ENCODE measurements at places on chromosomes 16 and 17.

DNA sequence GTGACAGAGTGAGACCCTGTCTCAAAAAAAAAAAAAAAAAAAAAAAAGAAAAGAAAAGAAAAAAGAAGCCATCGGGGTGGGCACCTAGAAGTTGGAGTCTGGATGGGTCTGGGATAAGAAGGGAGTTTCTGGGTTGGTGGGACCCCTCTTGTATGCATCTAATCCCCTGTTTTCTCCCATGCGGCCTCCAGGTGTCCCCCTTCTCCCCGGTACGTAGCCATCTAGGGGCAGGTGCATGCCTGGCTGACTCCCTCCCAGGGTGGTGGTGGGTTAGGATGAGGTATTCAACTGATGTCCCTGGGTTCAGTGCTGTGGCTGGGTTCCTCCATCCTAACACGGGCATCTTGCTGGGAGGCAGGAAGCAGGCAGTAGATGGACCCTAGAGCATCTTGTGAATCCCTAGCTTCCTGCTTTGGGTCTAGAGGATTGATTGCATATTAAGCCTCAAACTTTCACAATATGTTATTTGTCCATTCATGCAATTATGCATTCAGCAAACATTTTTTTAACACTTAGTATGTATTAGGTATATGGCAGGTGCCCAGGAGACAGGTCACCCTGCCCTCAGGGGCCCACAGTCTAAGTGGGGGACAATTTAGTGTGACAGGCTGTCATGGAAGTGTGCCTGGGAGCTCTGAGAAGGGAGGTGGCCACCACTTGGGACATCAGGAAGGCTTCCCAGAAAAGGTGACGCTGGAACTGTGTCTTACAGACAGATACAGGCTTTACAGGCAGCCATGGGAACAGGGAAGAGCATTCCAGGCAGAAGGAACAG lies 13.1 kb downstream of the FMNL1 start:
- DNase-seq: no peak

- no peak for DNase-seq
Observed at GRCh38 chr17:8910969-8911604, 43.6 kb upstream of the PIK3R6 start.

- no peak for DNase-seq
Observed at GRCh38 chr17:53548252-53548651, 274.5 kb upstream of the KIF2B start.

- no peak for DNase-seq
Observed at GRCh38 chr16:84489131-84489530, 15.3 kb downstream of the MEAK7 start.

GRCh38 chr16:85564277-85565051 lies 48.7 kb upstream of the GSE1 start:
- DNase-seq: no peak

DNA sequence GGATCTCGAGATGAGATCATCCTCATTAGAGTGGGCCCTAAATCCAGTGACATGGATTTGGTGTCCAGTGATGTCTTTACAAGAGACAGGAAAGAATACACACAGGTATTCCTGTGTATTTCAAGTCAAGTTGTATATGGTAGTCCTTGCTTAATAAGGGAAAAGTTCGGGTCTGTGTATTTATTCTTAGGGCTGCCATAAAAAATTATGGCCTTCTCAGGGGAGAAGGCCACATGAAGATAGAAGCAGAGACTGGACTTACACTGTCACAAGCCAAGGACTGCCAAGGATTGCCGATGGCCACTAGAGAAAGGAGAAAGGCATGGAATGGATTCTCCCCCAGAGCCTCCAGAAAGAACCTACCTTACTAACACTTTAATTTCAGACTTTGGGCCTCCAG lies 8.3 kb downstream of the KRABD2 start:
- no peak for DNase-seq

GRCh38 chr16:23223368-23223767 lies 40.8 kb downstream of the SCNN1G start:
- DNase-seq: no peak

GRCh38 chr17:50775926-50776325 lies 8.6 kb upstream of the ANKRD40CL start:
- DNase-seq: no peak

DNA sequence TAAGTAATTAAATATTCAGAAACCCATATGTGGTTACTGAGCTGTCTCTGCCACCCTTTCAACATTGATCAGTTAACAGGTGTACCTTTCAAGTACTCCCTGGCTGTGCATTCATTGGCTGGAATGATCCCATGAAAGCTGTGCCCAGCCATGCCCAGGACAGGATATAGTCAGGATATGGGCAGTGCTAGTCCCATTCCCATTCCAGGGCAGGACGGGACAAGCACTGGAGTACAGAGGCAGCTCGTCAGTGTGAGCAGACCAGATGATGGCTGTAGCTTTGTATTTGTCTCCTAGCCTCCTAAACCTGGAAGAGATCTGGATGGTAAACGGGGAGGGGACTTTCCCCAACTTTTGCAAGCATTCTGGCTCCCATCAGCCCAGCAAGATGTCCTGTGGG lies 22.5 kb downstream of the HEATR3 start:
- DNase-seq: no peak

DNA sequence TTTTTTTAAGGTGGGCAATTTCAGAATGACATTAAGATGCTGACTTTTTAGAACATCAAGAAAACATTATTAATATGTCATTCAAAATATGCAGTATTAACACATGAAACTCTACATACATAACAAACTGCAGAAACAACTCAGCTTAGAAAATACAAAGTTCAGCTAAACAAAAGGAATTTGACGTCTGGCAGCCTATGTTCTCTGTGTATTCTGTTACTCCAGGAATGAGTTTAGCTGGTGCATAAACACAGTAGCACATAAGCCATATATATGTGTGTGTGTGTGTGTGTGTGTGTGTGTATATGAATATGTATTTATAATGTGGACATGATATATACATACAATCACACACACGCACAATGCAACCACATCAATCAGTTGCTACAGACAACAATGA lies 413.5 kb upstream of the PSMD7 start:
- DNase-seq: no peak

DNA sequence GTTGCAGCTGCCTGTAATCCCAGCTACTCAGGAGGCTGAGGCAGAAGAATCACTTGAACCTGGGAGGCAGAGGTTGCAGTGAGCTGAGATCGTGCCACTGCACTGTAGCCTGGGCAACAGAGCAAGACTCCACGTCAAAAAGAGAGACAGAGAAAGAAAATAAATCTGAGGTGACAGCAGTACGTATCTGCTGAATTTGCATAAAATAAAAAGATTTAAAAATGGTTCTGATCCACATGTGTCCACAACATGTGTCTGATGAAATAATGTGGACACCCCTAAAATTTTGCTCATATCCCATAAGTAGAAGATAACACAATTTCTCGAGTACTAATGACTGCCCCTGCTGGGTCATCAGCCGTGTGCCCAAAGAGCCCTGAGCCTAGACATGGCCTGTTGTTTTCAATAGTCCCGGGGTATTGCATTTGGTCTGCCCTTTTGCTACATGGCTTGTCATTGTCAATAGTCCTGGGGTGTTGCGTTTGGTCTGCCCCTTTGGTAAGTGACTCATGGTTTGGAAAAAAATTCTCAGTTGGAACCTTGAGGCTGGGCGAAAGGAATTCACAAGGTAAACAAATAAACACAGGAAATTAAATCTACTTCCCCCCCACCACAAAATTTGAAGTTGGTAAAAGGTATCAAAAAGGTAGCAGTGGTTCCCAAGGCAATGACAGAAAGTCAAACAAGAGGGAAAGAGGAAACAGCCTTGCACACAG lies 434.6 kb upstream of the MAF start:
- no peak for DNase-seq

DNA sequence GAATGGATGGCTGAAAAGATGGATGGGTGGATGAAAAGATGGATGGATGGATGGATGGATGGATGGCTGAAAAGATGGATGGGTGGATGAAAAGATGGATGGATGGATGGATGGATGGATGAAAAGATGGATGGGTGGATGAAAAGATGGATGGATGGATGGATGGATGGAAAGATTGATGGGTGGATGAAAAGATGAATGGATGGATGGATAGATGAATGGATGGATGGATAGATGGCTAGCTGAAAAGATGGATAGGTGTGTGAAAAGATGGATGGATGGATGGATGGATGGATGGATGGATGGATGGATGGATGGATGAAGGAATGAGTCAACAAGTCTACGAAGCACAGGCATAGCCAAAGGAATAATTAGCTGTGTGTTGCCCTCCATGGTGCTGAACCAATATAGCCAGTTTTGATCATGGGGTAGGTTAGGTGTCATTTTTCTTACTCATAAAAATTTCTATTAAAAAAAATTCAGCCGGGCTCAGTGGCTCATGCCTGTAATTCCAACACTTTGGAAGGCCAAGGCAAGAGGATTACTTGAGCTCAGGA lies 41.1 kb downstream of the NLRC5 start:
- no peak for DNase-seq

Data from activated T-helper 1 cell treated with anti-CD3 and anti-CD28 coated beads, Interleukin-12 subunit alpha, Interleukin-12 subunit beta, Interleukin-2, Interleukin-4 antibody, amounts not matched to agents 30 ng/mL and 10 ng/mL and 1 ng/mL, durations not matched to agents 14 hours and 24 hours and 36 hours (primary cell).